ENCODE measurements at places on chromosomes 12 and 14. TPM values are rescaled to one million over a fixed set of nuclear protein-coding genes. Genes with fewer than 3 reads are reported as not detected.

DNA sequence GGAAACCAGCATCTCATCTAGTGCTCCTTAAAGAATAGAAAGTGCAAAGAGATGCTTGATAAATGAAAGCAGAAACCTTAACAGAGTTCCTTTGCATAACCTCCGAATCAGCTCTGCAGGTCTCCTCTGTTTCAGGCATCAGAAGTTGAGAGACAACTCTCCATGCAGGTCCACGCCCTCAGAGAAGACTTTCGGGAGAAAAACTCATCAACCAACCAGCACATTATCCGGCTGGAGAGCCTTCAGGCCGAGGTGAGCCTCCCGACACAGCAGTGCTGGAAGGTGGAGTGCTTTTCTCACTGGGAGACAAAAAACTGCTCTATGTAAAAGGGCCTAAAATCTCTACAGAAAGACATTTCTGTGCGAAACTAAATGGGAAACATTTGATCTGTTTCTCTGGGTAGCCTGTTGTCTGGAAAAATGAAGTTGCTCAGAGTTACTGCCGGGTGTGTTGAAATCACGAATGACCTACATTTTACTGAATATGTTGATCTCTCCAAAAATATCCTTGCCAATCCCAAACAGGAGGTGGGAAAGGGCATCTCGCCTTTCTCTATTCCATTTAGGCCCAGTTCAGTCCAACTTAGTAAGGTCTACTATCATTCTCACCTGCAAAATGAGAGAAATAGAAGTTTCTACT is 54.9 kb downstream of the RAB35 start:
- no peak for DNase-seq

DNA sequence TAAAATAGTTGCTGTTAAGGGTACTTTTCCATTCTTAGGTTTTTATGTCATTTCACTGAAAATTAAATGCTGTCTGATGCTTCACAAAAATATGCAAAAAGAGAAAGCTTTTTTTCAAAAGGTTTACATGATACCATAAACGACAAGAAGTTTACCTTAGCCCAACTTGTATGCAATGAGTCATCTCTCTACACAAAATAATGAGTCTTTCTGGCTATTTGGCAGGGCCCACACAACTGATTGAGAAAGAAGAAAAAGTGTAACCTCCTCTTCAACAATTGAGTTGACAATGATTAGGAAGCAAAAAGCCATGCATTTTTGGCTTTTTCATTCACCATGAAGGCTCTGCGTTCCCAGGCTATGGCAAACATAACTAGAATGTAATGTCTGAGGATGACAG is 165.4 kb upstream of the CPNE8 start:
- DNase-seq = no peak

GRCh38 chr14:100535287-100536120 is 51.7 kb downstream of the BEGAIN start:
- peak; percentile 12 for DNase-seq

DNA sequence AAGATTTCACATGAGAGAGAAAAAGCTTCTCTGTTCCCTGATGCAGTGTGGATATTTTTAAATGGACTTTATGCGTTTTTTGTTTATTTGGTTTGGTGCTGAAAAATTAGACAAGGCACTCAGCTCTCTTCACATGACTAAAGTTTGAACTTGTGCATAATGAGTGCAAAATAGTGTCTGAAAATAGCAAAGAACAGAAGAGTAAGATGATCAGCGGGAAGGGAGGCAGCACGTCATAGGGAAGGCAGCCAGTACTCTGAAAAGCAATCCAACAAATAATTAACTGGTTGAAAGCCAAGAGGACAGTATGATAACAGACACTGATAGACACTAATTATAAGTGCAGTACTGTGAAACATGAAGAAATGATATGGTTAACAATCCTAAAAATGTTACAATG is 46.6 kb upstream of the CDKN3 start:
- DNase-seq = no peak

GRCh38 chr12:48119834-48120195 is 651 bp downstream of the PFKM start:
- DNase-seq = no peak

- no peak for DNase-seq
Measured at GRCh38 chr12:90100579-90100978, 391.9 kb upstream of the ATP2B1 start.

GRCh38 chr12:4159851-4160250 is 113.7 kb upstream of the CCND2 start:
- DNase-seq = no peak

- no peak for DNase-seq
Measured at GRCh38 chr14:106039400-106039799, 513.0 kb downstream of the TMEM121 start.

- DNase-seq = no peak
Measured at GRCh38 chr12:64187370-64187769, 34.7 kb downstream of the KICS2 start.

- DNase-seq = no peak
Measured at GRCh38 chr12:121330195-121330594, 22.0 kb downstream of the ANAPC5 start.

DNA sequence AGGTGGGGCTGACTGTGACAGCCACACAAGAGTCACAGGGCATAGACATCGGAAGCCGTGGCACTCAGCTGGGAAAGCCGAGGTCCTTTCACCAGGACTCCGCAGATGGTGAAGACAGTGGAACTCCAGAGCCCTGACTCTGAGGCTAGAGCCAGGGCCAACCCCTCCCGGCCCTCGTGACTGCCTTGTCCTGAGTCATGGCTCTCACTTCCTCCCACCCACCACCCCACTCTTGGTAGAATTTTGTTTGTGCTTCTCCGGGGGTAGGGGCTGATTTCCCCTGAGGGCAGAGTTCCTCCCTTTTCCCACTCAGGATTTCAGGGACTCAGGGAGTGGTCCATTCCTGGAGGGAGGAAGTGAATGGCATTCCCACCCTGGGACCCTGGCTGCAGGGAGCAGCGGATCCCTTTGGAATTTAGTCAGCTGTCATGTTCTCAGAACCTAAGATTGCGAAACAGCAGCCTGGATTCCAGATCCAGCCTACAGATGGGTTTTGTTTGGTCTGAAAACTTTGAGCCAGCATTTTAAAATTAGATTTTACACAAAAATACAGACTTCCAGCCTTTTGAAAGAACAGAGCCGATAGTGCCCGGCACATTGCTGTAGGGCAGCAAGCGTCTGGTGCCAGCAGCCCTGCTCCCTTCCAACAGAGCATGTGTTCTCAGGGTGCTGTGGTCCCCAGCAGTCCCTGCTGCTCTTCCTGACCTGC is 50.7 kb downstream of the TPCN1 start:
- DNase-seq = peak; percentile 83

DNA sequence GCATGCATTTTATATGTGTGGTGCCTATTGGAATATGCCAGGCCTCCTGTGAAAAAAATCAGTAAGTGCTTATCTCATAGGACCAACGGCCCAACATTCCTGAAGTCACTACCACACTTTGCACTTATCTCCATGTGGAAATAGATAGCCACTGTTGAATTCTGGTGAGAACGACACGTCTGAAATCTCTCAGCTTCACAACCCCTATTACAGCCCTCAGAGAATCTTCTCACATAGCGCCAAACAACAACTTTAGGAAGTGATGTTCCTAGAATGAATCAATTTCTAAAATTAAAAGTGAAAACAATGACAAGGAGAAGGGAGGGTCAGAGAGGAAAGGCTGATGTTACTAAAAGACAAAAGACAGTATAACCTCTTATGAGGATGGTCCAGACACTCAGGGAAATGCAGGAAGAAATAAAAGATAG is 270.8 kb upstream of the BTG1 start:
- no peak for DNase-seq

DNA sequence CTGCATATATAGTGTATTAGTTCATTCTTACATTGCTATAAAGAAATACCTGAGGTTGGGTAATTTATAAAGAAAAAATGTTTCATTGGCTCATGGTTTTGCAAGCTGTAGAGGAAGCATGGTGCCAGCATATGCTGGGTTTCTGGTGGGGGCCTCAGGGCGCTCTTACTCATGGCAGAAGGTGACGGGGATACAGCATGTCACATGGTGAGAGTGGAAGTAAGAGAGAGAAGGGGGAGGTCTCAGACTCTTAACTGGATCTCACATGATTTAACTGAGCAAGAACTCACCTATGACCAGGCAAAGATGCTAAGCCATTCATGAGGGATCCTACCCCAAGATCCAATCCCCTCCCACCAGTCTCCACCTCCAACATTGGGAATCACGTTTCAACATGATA is 15.9 kb upstream of the PAWR start:
- no peak for DNase-seq

GRCh38 chr12:8554451-8555195 is 13.9 kb upstream of the CLEC4E start:
- DNase-seq = no peak

GRCh38 chr14:72879431-72879830 is 14.5 kb downstream of the DPF3 start:
- DNase-seq = no peak

- DNase-seq = no peak
Measured at GRCh38 chr12:3604748-3605586, 114.0 kb downstream of the PRMT8 start.

DNA sequence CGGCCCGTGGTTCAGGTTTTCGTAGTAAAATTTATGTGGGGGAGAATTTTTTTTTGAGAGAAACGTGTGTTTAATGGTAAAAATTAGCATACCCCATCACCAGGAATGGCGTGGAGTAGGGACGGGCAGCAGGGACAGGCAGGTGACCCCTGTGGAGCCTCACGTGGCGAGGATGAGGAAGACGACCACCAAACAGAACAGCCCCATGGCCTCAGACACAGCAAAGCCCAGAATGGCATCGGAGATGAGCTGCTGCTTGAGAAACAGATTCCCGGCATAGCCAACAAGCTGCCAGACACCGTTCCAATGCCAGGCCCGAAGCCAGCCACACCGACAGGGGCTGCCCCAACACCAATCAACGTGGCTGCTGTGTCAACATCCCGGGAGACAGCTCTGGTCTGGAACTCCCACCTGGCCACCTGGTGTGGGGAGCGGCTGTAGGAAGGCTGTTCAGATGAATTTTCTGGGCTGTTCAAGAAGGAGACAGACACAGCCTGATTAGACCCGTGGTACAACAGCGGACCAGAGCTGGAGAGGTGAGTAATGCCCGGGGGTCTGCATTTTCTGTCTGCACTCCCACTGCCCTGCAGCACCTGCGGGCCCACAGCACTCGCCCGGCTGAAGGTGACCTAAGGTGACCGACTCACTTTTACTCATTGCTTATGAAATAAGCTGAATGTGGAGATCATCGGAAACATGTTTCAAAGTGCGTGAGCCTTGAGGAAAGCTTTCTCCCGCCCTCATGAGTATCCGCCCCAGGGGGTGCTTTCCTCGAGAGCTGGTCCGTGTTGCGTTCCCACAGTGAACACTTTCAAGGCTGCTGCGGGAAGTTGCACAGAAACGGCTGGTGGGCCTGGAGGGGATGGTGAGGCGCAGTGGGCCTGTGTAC is 10.6 kb downstream of the TMEM121 start:
- no peak for DNase-seq

DNA sequence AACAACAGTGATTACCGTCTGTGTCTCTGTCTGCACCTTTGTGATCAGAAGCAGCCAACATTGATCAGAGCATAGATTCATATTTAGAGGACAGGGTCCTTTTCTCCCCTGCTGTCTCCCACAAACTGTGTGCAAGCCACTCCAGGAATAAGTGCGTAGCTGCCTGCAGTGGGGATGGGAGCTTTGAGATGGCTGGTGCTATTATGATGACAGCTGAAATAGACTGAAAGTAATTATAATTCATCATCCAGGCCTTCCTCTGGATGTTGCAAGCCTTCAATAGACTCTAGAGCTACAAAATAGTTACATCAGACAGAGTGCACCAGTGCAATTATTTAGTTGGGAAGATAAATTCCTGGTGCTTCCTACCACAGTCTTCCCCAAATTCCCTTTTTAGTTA is 68.1 kb downstream of the BORCS5 start:
- no peak for DNase-seq

DNA sequence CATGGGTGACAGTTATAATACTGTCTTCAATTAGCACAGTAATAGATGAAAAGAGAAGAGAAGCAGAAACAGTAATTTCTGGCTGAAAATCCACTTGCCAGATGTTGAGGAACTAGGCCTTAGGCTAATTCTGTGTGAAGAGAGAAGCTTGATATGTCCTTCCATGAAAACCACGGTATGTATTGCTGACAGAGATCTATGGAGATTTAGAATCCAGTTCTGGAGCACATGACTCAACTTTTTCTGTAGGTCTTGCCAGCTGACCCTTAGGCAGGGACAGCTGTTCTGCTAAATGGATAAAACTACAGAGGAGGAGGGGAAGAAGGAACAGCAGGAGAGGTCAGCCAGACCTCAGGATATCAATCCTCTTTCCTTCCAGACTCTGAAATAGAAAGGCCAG is 211.5 kb downstream of the PRKD1 start:
- no peak for DNase-seq

Gene PAX9
- 0.29 TPM for total RNA-seq

Gene LRCOL1
- total RNA-seq = 1.5 TPM

Gene PRICKLE1
- total RNA-seq = 43.6 TPM

Gene IL22
- not detected for total RNA-seq

Gene GLIPR1L1
- total RNA-seq = not detected

Gene TPH2
- not detected for total RNA-seq

Gene TSPAN19
- total RNA-seq = not detected

Gene TMPO
- 96.1 TPM for total RNA-seq

Gene GYS2
- not detected for total RNA-seq

Gene GNB3
- 2.7 TPM for total RNA-seq

Gene PRR13
- 88.2 TPM for total RNA-seq

Gene SRGAP1
- 11.3 TPM for total RNA-seq

Gene EFCAB11
- total RNA-seq = 4.1 TPM

Data from uterus (tissue), 4 donors.